Islet precursor cell (in vitro differentiated cells): ENCODE measurements at places on chromosomes 2 and 18.

DNA sequence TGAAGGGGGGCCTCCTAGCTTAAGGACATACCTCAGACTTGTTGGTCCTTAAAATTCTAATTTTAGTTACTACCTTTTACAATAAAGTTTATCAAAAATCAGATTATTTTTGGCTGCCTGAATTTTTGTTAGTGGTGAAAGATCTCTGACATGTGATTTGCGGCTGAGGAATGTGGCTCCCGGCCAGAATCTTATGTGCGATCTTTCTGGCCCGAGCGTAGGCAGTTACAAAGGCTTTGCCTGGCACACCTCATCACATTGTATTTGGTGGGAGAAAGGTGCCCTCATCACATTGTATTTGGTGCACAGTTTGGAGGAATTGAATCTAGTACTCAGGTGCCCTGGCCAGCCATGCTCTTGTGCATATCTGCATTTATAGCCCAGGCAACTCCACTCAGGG is 289.1 kb downstream of the GULP1 start:
- no peak for DNase-seq

GRCh38 chr2:127107622-127107999 is 657 bp upstream of the BIN1 start:
- no peak for DNase-seq

GRCh38 chr2:161131074-161131680 is 29.1 kb upstream of the TANK start:
- no peak for DNase-seq

- no peak for DNase-seq
Measured at GRCh38 chr2:43375746-43376522, 149.5 kb upstream of the ZFP36L2 start.

- DNase-seq = no peak
Measured at GRCh38 chr2:64587561-64587960, 63.4 kb downstream of the AFTPH start.

- DNase-seq = no peak
Measured at GRCh38 chr18:21203126-21203525, 38.9 kb upstream of the GREB1L start.

DNA sequence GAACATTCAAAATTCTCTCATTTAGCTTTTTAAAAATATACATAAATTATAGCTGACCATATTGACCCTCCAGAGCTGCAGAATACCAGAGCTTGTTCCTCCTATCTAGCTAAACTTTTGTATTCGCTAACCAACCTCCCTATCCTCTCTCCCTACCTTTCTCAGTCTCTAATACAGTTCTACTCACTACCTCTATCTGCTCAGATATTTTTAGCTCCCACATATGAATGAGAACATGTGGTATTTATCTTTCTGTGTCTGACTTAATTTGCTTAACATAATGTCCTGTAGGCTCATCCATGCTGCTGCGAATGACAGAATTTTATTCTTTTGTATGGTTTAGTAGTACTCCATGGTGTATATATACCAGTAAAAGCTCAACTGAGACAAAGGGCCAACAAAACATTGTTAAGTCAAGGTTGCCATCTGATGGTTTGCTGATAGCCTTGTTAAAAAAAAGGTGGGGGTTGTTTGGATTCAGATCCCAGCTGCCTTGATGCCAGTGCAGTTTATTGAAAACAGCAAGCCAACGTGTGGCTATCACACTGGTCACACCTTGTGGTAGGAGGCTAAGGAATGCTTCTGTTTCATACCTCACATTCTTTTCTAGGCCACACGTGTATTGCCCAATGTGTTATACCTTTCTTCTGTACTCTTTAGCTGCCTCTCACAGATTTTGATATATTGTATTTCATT is 101.5 kb downstream of the VWA3B start:
- no peak for DNase-seq

DNA sequence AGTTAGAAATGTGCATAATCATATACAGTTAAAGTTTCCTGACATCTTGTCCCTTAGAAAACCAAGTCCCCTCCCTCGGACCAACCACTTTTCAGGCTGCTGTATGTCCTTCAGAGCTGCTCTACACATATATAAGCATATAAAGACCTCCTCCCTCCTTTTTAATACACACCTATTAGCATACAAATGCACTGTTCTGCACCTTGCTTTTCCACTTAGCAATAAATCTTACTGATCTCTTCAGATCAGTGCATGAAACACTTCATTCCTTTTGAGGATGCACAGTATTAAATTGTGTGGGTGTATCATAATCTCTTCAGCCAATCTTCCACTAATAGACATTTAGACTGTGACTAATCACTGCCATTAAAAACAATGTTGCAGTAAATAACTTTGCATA is 79.8 kb downstream of the CNTNAP5 start:
- no peak for DNase-seq

DNA sequence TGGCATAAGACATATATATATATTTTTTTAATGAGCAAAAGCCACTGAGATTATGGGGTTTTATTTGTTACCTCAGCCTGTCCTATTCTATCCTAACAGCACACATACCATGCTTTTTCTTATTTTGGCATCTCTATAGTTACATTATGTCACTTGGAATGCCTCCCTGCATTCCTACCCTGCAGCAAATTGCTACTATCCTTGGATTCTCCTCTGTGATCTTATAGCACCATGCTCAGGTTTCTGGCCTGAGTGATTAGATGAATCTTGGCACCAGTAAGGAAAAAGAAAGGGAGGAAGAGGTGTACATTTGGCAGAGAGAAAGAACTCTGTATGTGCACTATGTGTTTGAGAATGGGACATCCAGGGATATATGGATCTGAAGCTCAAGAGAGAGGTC is 86.3 kb upstream of the PELI1 start:
- DNase-seq = no peak

- no peak for DNase-seq
Measured at GRCh38 chr18:22238036-22238435, 68.6 kb downstream of the GATA6 start.

GRCh38 chr2:33391529-33392255 is 84.8 kb upstream of the RASGRP3 start:
- DNase-seq = no peak

DNA sequence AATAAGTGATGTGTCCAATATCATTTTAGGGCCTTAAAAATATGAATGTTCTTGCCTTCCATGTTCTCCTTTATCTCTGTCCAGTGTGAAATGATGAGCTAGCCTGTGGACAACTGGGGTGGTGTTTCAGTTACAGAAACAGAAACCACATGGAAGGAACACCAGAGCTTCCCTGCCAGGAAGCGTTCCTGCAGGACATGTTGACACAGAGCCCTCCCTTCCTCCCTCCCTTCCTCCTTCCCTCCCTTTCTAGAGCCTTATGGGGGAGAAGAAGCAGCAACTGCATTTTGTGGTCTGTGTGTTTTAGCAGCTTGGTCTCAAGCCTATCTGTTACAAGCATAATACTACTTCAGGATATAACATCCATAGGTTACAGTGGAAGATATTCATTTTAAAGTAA is 539.7 kb upstream of the NETO1 start:
- DNase-seq = peak; percentile 62

DNA sequence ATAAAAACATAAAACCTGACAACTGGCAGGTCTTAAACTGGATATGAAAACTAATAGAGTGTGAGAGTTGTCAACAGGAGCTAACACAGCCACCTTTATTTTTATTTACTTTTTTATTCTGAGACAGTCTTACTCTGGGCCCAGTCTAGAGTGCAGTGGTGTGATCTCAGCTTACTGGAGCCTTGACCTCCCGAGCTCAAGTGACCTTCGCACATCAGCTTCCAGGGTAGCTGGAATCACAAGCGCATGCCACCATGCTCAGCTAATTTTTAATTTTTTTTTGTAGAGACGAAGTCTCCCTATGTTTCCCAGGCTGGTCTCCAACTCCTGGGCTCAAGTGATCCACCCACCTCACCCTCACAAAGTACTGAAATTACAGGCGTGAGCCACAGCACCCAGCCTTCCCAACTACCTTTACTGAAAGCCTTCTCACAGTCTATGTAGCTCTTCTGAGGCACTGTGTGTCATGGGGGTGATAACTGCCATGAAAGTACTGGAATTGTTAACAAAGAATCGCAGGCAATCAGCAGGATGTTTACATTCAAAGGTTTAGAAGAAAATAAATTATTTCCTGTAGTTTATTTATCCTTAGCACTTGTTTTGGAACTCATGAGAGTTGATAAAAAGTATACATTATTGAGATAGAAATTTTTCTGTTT is 24.3 kb downstream of the GDF7 start:
- no peak for DNase-seq

GRCh38 chr18:2444201-2444875 is 127.0 kb downstream of the METTL4 start:
- DNase-seq = no peak

DNA sequence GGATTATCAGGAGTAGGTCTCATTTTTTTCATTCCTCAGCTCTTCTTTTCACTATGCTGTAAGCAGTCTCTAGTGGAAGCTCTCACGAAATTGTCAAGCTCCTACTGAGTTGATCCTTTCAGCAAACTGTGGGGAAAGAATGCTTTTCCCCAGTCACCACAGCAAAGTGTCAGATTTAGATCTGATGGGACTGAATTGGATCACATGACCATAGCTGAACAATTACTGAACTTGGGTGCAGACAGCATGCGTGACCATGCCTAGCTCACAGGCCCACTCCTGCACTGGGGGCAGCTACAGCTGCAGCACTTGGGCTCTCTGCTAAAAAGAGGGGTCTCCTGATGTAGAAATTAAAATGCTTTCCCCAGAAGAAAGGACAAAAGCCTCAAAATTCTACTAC is 3.1 kb downstream of the ARHGAP15 start:
- DNase-seq = no peak

GRCh38 chr2:206990360-206990759 is 51.0 kb downstream of the CPO start:
- DNase-seq = no peak

- no peak for DNase-seq
Measured at GRCh38 chr18:79424008-79424565, 28.4 kb downstream of the NFATC1 start.

GRCh38 chr2:164898475-164898874 is 56.9 kb downstream of the SLC38A11 start:
- no peak for DNase-seq

- DNase-seq = no peak
Measured at GRCh38 chr2:100799686-100800085, 20.3 kb upstream of the NPAS2 start.

DNA sequence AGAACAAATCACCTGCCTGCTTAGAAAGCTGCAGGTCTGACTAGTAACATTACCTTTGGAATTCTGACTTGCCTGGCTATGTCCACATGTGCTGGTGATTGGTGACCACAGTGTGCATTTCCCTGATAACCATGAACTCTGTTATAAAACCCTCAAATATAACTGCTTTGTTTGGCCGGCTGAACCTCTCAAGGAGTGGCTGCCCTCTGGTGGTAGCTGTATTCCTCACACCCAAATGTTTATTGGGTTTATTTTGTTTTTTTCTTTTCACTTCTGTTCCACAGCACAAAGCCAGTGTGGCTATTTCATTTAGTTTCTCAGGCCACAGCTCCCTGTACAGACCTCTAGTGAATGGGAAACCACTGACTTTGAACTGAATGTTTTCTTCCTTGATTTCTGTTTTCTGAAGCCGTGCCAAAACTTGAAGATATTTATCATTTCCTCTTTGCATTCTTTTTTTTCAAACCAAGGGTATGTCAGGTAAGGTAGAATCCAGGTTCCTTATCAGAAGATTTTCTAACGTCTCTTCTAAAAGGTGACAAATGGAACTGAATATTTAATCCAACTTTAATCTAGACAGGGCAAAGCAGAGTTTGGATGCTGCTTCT is 549.0 kb upstream of the VRK2 start:
- DNase-seq = peak; percentile 63

DNA sequence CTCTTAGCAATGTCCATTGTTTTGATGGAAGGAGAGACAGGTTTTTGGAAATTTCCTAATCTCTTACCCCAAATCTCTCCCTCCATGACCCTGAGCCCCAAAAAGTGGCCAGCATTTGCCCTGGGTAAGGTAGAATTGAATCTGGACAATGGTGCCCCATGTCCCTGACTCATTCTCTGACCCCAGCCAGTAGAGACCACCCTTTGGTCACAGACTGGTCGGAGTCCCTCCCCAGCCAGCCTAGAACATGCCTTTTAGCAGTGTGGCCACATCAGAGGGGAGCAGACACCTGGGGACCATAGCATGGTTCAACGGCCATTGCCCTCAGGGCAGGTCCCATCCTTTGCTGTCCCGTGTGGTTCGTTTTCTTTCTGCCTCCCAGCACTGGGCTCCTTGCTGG is 6.5 kb upstream of the NT5DC4 start:
- DNase-seq = no peak

- no peak for DNase-seq
Measured at GRCh38 chr2:121298476-121298875, 13.5 kb upstream of the TFCP2L1 start.

GRCh38 chr2:16362611-16363010 is 303.0 kb downstream of the CYRIA start:
- DNase-seq = no peak

- DNase-seq = no peak
Measured at GRCh38 chr2:24915796-24916195, 4.2 kb downstream of the ADCY3 start.

- DNase-seq = no peak
Measured at GRCh38 chr2:192645811-192646598, 451.3 kb upstream of the TMEFF2 start.

DNA sequence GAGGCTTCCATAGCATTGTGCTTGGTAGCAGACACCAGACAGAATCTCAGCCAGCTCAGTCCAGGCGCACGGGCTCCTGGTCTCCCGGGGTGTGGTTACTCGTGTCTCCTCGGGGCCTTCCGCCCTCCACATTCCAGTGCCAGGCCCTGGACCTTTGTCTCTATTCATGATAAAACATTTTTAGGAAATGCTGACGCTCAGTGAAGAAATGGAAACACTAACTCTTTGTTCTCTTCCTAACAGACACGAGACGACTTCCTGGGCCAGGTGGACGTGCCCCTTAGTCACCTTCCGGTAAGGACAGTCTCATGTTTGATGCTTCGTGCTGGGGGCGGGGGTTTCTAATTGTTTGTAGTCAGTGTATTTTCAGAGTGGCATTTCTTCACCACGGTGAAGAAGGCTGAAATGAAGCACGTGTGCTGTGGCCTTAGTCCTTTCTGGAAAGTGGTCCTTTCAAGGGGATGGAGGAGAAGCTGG is 271.8 kb downstream of the NEDD4L start:
- peak; percentile 95 for DNase-seq

- no peak for DNase-seq
Measured at GRCh38 chr2:74625658-74626425, 22.3 kb downstream of the M1AP start.

GRCh38 chr2:62567669-62568068 is 61.7 kb upstream of the TMEM17 start:
- DNase-seq = no peak

- no peak for DNase-seq
Measured at GRCh38 chr2:21774691-21775368, 651.1 kb downstream of the TDRD15 start.

- DNase-seq = no peak
Measured at GRCh38 chr18:27600245-27600644, 415.1 kb upstream of the CHST9 start.

DNA sequence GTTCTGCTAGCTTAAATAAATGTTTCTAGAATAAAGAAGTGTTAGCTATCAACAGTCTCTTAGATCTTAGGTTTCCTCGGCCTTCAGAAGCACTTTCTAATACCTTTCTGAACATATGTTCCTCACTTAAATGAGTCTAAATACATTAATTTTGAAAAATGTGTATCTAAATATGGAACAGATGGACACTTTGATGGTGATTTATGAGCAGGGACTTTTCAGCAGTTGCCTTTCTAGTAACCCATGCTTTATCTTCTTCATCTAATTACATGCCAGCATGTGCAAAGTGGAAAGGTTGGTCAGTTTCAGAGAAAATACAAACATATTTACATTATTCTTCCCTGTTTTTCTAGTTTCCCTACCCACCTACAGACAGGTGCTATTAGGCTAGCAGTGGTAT is 797.0 kb upstream of the CHAC2 start:
- DNase-seq = no peak
